ENCODE measurements at places on chromosomes 1 and 21.

DNA sequence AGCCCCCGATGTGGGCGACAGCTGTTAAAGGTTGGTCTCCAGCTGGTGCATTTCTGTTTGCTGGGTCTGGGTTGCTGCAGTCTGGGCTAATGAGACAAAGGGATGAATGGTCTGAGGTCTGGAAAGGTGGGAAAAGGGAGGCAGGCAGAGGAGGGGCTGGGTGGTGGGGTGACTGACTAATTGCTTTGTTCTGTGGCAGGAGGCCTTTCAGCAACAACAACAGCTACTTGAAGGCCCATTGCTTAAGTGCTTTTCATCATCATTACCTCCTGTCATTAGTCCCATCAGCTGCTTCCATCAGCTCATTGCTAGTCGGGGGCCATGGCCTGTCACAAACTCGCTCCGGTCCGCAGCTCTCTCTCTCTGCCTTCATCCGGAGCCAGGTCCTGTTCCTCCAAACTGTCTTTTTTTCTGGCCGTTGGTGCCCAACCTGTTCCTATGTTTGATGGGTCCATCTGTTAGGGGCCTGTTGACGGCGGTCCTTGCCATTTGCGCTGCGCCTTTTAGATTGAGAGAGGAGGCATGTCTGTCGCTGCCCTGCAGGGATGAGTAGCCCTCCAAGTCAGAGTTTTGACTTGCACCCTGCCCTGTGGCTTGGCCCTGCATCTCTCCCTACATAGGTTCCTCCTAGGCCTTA is 105.6 kb upstream of the PLXNA2 start:
- DNase-seq: no peak

DNA sequence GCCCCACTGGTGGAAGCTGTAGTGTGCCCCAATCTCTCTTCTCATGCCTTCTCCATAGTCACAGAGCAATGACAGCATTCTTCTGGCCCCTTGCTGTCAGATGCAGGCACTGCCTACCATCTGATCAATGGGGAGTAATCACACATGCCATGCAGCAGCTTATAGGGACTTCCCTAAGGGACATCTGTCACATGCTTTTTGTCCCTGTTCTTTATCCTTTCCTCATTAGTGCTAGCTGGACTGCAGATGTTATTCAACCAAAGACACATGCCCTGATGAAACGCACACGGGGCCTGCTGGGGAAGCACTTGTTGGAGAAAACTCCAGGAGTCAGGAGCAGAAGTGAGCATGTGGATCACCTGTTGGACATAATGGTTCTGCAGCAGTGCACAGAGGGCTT is 108.7 kb downstream of the KCNJ15 start:
- no peak for DNase-seq

DNA sequence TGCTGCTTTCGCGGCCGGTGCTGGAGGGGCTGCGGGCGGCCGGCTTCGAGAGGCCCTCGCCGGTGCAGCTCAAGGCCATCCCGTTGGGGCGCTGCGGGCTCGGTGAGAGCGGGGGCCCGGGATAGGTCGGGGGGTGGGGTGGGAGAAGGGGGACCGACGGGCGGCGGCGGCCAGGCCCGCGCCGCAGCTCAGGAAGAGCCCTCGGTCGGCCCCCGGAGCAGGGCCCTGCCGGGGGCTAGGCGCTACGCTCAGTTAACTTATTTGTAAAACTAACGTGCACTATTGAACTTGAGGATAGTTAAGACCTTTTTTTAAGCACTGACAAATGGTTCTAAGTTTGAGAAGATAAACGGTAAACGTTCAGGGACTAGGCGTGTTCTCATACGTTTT is 418 bp downstream of the DDX20 start:
- DNase-seq: no peak

DNA sequence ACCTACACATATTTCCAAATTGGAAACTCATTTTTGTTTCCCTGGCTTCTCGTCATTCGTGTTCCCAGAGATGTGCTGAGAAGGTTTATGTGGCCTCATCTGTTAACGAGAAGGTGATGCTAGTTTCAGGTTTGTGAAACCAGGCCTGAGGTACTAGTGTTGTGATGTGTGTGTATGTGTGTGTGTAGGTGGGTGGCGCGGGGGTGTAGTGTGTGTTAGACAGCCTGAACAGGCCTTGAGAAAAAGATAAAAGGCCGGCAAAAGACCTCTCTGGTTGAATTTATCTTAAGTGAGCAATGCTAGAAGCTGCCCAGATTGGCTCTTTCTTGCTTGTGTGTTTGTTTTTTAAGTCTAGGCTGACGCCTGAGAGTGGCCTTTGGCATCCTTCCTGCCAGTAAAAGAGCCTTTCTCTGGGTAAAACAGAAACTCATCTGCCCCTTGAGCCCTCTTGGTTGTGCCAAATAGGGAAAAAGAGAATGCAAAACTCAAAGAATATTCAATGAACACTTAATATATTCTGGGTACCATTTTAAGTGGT is 65.8 kb upstream of the HSD17B7 start:
- no peak for DNase-seq

DNA sequence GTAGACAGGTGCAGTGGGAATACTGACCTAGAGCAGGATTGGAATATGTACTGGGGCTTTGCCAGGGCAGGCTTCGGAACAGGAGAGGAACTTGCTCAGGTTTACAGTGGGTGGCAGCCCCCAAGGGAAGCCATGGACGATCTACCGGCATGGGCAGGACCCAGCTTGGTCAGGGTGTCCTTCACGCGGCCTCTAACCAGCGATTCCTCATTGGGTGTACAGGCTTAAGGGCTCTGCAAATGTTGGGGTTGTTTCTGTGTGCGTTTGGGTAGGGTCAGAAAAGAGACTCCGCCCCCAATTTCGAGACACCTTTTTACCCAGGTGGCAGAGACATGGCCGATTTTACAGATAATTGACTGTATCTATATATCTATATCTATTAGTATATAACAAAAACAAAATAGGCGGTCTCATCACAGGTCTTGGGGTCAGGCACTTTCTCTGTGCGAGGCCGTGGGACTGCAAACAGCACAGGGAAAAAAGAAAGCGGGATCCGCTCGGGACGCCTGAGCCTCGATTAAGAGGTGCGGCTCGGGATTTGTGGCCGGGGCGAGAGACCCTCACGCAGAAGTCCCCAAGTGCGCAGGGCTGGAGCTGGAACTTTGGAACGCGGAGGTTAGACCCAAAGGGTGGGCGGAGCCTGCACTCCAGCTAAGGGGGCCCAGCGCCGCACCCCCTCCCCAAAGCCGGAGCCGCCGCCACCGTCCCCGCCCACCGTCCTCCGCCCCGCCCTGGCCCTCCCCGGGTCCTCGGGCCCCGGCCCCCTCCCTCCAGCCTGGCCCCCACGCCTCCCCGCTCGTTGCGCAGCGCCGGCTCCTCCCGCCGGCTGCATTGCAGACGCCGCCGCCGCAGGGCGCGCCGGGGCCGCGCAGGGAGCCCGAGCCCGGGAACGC is 67.5 kb upstream of the VAMP3 start:
- DNase-seq: no peak

DNA sequence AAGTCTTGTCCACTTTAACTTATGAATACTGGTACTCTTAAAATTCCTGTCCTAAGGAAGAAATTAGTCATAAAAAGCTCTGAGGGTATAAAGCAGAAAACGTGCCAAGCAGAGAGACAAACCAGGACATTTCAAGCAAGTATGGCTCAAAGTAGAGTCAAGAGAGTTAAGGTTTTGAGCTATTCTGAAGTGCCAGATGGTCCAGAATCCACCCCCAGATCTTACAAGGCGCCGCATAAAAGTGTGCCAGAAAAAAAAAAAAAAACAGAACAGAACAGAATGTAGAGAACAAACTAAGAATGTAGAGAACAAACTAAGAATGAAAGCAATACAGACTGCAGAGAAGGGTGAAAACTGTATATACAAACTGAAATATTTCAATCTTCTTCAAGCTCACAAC is 12.5 kb downstream of the EPS15 start:
- peak; percentile 72 for DNase-seq

GRCh38 chr21:37505963-37506362 is 139.4 kb downstream of the DYRK1A start:
- DNase-seq: no peak

DNA sequence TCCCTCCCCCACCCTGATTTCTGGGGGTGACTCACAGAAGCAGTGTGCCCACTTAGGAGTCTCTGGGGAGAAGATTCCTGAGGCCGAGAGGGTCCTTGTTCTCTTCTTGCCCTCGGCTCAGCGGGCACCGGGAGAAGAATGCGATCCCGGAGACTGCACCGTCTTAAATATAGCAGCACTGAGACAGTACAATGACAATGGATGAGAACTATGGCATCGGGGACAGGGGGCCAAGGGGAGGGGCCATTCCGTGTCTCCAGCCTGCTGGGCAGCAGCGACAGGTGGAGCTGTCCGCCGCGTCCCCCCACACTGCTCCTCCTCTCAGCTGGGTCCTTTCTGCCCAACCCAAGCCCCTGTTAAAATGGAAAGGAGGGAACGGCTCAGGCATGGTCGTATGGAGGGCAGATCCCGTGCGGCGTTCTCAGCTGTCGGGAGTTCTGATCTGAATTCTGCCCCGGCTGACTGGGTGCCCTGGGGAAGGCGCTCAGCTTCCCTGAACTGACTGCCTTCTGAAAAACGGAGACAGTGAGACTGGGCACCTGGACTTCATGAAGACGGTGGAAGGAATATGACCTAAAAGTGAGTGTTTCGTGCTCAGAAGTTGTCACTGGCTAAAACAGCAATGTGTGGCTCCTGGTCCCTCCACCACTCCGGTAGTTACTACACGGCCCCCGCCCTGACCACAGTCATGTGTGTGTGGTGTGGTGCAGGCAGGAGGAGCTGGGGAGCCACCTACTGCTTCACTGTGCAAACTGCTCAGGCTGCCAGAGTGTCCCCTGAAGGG is at the start of gene MYOM3:
MYOM3 (minus strand) TSS at position 140 of the 784 bp plus-strand sequence. CDS start 3,499 bp downstream, outside the sequence.
- no peak for DNase-seq

GRCh38 chr1:35223084-35223630 is 30.2 kb upstream of the SFPQ start:
- DNase-seq: no peak

DNA sequence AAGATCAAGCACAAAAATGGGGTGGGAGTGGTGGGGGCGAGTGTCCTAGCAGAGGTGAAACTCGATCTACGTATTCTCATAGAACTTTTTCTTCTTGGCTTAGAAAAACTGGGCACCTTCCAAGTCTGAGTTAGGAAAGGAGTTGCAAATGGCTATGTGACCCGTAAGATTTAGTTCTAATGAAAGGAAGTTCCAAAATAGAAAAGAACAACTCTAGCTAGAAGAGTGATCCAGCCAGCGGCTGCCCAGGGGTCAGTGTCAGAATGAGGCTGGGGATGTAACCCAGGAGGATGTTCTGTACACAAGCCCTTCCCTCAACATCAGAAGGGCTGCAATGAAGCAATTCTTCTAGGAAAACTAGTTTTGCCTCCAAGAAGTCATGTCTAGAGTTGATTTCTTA is 5.2 kb downstream of the MTARC1 start:
- no peak for DNase-seq

- no peak for DNase-seq
Measured at GRCh38 chr1:212488436-212489283, 55.9 kb downstream of the NENF start.

DNA sequence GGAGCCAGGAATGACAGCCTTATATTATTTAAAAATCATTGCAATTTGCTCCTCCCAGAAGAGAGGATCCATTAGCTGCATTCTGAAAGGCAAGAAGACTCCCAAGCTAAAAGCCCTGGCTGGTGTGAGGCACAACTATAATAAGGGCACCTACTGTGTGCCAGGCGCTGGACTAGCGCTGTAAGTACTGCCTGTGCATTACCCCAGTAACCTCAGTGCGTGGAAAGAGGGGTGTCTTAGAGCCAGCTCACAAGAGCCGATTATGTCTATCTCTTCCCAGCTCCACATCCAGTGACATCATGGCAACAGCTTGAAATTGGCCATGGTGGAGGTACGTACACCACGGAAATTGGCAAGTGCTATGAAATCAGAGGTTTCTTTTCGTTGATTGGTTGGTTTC is 141.7 kb upstream of the IRF2BP2 start:
- no peak for DNase-seq

Data from foreskin melanocyte (primary cell).